GM04503 (cell line): ENCODE measurements at places on chromosomes 3 and 15.
A peak's percentile ranks its signal among the peaks of the same experiment; 100 is the strongest.

DNA sequence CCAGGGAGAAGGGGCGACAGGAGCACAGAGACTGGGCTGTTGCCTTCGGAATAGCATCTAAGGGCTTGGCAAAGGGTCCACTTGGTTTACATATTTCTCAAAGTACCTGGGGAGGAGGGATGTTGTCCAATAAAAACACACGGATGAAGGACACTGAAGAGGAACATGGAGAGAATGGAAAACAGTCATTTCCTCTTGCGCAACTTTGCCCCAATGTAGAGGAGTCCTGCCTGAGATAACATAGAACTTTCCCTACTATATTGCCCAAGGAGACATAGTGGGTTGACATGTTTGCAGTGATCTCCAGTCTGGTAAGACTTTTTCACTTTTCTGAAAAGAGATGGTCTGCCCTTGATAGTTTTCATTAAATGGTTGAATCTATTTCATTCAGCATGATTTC, 468.8 kb upstream of the SUCLG2 start:
- DNase-seq, result no peak

- peak; percentile 92 for DNase-seq
Measured at GRCh38 chr3:156207802-156208685, 87.7 kb downstream of the KCNAB1 start.

GRCh38 chr3:45180051-45180450, 33.9 kb upstream of the CDCP1 start:
- no peak for DNase-seq

DNA sequence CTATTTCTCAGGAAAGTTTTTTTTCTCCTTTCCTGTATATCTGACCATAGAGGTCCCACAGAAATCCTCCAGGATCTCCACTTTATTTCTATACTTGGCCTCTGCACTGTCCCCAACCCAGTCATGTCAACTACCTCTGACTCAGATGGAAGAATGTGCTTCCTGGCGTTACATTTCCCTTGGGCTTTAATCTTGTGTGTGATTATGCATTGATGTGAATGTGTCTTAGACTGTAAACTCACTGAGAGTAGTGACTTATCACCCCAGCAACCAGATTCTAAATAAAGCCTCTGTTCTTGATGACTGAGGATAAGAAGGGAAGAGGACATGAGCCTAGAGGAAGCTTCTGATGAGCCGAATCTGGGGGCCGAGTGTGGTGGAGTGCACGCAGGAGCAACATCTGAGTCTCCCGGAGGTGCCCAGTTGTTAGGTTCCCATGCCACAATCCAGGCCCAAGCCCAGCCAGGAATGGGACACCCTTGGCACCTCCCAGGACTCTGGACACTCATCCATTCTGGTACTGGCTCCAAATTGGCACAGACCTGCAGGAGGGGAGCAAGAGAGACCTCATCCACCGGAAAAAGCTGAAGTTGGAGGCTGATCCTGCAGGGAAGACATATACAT, 32.1 kb upstream of the HEG1 start:
- DNase-seq, result peak; percentile 90

GRCh38 chr3:129181819-129182218, 1.9 kb downstream of the CNBP start:
- DNase-seq, result no peak

GRCh38 chr3:98962189-98962930, 60.9 kb upstream of the DCBLD2 start:
- peak; percentile 56 for DNase-seq
